ENCODE measurements at places on chromosomes 5 and 9.

DNA sequence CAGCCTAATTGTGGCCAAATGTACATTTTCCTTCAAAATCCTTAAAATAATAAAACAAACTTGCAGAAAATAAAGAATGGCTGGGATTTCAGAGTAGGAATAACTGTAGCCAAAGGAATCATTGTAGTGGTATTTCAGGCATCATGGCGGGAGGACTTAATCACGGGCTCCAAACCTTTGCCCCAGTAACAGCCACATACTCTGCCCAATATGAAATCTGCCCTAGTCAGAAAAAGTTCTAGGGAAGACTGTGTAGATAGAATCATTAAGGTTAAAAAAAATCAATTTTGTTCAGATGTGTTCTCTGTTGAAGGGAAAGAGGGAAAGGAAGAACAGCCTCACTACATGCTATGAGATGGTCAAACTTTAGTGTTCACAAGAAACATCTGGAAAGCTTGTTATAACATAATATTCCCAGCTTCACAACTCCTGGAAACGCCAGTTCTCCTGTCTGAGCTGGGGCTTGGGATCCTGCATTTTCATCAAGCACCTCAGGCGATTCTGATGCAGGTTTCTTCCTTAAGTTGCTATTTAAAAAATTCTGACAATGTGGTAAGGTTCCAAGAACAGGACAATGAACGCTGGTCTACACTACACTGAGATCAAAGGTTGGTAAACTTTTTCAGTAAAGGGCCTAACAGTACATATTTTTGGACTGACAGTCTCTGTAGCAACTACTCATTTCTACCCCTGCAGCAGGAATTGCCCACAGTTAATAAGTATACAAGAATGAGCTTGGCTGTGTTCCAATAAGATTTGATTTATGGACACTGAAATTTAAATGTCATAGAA lies 87.9 kb downstream of the CEMIP2 start:
- no peak for DNase-seq

DNA sequence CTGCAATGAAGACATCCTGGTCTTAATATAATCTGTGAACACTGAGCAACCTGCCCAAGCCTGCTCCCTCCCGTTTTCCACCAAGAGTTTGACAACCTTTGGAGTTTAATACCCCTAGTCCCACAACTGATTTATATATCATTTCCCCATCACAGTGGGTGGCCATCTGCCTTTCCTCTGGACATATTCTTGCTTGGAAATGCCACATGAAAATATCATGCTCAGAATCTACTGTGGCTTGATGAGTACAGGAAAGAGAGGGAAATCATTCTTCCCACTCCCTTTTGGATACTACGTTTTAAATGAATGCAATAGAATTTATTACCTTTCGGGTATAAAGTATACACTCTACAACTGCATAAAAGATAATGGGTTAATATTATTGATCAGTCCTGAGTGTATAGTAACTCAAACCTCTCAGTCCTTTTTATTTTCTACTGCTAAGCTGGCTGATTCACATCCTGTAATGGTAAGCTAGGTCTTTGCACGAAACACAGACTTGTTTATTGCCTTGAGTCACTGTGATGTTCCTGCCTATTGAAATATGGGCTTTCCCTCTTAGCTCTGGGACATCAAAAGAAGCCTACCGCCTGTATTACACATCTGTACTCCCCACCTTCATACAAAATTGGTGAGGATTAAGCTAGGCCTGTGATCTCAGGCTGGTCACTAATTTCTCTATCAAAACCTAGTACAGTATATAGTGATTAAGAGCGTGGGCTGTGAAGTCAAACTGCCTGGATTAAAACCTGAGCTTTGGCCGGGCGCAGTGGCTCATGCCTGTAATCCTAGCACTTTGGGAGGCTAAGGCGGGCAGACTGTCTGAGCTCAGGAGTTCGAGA lies 67.6 kb upstream of the NR5A1 start:
- DNase-seq: no peak

- DNase-seq: no peak
These were observed 10.6 kb downstream of the TAS2R1 start for GRCh38 chr5:9619331-9620092.

GRCh38 chr9:117665601-117666385 lies 38.4 kb upstream of the TLR4 start:
- no peak for DNase-seq

GRCh38 chr5:155765715-155766114 lies 561.2 kb upstream of the SGCD start:
- DNase-seq: no peak

- DNase-seq: no peak
These were observed 21.9 kb upstream of the CFAP95 start for GRCh38 chr9:69798744-69799143.

DNA sequence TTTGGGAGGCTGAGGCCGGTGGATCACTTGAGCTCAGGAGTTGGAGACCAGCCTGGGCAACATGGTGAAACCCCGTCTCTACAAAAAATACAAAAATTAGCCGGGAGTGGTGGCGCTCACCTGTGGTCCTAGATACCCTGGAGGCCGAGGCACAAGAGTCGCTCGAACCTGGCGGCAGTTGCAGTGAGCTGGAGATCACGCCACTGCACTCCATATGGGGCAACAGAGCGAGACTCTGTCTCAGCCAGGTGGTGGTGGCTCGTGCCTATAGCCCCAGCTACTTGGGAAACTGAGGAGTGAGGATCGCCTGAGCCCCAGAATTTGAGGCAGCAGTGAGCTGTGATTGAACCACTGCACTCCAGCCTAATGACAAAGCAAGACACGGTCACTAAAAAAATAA lies 2.4 kb upstream of the RFK start:
- no peak for DNase-seq

- DNase-seq: no peak
These were observed 40.4 kb upstream of the SYNPO start for GRCh38 chr5:150599917-150600511.

- no peak for DNase-seq
These were observed 33.9 kb upstream of the ALDH1B1 start for GRCh38 chr9:38358390-38359296.

GRCh38 chr5:100723229-100723628 lies 179.9 kb downstream of the ST8SIA4 start:
- no peak for DNase-seq

- no peak for DNase-seq
These were observed 2372.1 kb downstream of the MAT2B start for GRCh38 chr5:165877475-165877874.

DNA sequence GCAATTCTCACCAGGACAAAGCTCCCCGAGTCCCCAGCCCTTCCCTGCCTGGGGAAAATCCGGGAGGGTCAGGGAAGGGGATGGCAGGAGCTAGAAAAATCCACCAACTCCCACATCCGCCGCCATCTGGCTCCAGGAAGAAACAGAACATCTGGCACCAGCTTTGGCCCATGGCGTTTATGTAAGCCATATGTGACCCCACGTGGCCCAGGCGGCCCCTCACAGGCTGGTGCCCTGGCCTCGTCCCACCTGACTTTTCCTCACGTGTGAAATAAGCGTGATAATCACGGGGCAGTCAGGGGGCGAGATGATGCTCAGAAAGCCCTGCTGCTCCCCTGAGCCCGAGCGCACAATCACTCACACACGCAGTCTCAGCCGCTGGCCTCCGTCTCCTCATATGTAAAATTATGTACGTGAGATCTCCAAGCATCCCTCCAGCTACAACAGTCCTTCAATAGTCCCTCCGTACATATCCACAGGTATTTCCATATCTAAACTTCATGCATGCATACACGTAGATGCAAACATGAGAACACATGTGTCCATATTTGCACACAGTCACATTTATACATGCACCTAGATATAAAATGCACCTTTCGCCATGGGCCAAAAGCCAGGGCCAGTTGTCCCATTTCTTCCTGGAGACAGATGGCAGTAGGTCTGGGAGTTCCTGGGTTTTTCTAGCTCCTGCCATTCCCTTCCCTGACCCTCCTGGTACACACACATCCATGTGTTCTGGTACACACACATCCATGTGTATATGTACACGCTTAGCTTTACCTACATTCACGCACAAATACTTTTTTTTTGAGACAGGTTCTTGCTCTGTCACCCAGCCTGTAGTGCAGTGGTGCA lies 28.9 kb downstream of the PLPP7 start:
- DNase-seq: no peak

DNA sequence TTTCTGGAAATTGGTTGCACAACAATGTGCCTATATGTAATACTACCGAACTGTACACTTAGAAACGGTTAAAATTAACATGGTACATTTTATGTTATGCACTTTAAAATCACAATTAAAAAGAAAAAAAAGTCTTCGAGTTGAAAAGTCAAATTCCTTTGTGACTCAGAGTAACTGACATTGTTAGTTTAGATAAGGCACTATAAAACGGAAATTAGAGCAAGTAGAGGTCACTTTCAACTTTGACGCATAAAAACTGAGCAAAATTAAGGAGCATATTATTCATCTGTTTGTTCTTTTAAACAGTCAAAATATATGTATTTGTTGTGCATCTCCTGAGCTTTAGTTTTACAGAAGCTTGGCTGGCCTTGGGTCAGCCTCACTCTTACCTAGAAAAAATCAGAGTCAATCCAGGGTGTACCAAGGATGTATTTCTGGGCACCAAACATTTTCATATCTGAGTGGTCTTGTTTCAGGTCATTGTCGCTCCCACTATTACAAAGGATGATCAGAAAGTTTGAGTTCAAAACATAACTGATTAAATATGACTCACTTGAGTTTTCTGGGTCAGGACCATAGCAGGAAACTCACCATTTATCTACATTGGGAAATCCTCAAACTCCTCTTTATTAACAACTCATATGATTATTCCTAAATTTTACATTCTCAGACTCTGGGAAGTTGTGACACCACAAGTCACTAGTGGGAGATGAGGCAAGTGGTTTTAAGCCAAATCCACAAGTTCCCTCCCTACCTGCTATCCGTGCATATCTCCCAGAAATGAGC lies 160.6 kb downstream of the CCDC192 start:
- DNase-seq: no peak

DNA sequence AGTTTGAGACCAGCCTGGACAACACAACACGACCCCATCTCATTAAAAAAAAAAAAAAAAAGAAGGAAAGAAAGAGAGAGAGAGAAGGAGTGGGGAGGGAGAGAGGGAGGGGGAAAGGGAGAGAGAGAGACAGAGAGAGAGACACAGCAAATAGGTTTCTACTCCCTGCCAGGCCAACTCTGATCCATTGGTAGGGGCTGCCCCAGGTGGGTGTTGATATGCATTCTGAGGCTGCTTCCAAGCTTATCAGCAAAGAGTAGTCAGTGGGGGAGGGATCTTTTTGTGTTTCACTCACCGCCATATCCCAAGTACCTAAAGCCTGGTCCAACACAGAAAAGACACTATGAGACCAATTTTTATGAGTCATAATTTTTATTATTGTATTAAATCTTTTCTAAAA lies 57.0 kb upstream of the SAP30L start:
- no peak for DNase-seq

- DNase-seq: no peak
These were observed 217.6 kb downstream of the ZNF608 start for GRCh38 chr5:124528838-124529237.

- no peak for DNase-seq
These were observed 48.2 kb downstream of the OTP start for GRCh38 chr5:77590347-77590746.

DNA sequence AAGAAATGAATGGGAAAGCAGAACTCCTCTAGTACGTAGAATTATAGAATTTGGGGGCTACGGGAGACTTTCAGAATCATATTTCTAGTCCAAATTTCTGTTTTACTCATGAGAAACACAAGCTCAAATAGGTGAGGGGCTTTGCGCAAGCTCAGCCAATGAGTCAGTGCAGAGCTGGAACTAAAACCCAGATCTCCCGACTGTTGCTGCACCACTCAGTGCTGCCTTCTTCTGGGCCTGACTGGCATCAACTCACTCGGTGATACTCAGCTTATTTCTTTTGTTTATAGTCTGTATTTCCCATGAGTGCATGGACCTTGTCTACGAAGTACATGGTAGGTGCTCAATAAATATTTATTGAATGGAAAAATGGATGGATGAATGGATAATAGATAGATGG lies 280.2 kb downstream of the CDK5RAP2 start:
- no peak for DNase-seq

DNA sequence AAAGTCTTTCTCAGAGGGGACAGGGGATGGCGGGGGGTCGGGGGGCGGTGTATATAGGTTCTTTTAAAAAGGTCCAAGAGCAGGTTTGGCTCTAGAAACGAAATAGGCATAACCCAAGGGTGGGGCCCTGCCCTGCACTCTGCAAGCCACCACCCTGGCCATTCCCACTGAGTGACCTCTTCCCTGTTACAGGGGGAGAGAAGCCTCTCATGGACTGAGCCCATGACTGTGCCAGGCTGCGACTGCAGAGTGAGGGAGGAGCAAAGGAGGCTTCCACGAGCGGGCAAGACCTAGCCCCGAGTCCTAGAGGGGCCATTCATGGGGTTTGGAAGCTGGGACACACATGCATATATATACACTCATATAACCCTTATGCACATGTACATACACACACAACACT lies 10.1 kb upstream of the NXNL2 start:
- DNase-seq: no peak

DNA sequence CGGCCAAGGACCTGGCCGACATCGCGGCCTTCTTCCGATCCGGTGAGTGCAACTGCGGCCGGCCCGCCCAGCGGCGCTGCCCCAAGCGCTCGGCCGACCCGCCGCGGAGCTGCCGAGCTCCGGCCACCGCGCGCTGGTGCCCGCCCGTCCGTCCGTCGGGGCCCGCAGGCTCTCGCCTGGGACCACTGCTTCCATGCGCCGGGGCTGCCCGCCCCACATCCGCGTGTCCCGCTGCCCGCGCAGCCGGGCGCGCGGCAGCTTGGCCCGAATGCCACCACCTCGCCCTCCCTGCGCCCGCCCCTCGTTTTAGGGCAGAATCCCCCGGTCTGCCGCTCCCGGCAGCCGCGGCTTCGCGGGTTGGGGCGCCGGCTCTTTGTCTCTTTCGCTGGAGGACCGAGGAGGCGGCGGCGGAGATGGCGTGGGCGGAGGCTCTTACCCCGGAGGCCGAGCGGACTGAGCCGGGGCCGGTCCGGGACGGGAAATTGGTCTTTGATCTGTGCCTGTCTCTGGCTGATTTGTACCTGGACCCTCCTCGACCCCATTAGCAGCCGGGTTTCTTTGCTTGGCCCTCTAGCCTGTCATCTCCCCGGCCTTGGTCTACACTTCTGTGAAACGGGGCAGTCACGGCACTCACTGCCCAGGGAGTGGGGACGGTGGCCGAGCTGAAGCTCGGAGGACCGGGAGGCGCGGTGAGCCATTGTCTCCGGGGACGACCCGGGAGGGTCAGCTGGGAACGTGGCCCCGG lies 871 bp downstream of the TRIO start:
- DNase-seq: no peak

- DNase-seq: no peak
These were observed 41.6 kb downstream of the MYO10 start for GRCh38 chr5:16894236-16895057.

GRCh38 chr5:66080664-66081063 lies 63.4 kb upstream of the SREK1 start:
- no peak for DNase-seq

GRCh38 chr5:103572454-103572853 lies 9.9 kb upstream of the NUDT12 start:
- DNase-seq: no peak
